CD4-positive, alpha-beta memory T cell (primary cell): ENCODE measurements at places on chromosomes 4 and X.

- DNase-seq: peak; percentile 42
Observed at GRCh38 chr4:118981839-118982381, 93.3 kb downstream of the SYNPO2 start.

- DNase-seq: no peak
Observed at GRCh38 chr4:16707874-16708273, 190.6 kb downstream of the LDB2 start.

DNA sequence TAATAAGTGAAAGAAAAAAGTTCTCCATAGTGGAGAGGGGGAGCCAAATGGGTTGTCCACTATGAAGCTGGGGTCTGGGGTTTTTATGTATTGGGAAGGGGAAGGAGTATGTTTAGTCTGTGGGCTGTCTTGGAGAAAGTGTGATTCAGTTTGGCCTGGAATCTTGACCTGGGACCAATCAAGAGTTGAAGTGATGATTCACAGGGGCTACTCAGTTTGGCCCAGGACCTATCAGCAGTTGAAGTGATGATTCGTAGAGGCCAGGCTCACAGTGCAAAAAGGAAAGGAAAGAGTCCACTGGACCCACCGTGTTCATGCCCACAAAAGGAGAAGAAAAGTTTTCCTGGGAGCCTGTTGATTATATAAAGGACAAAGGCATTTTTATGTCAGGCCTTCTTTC, 47.3 kb upstream of the RAB9B start:
- no peak for DNase-seq

GRCh38 chr4:5719350-5720055, 8.5 kb downstream of the EVC start:
- DNase-seq: no peak

GRCh38 chr4:36255577-36255976, 11.3 kb upstream of the ARAP2 start:
- DNase-seq: peak; percentile 90

DNA sequence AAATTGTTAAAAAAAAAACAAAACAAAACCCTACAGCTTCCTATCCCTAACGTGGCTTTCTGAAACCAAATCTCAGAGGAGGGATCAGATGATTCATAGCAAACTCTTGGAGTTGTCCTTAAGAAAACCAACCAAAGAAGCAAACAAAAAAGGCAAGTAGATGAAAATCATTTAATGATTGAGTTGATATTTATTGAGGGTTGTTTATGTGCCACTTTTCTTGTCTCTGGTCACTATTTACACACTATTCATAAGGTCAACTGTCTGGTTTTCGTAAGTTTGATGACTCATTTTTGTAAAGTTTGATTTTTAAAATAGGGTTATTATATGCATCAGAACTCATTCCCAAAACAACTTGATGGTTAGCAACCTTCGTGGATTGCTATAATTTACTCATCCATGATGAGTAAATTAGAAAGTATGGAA, 133.4 kb downstream of the UNC5C start:
- no peak for DNase-seq

DNA sequence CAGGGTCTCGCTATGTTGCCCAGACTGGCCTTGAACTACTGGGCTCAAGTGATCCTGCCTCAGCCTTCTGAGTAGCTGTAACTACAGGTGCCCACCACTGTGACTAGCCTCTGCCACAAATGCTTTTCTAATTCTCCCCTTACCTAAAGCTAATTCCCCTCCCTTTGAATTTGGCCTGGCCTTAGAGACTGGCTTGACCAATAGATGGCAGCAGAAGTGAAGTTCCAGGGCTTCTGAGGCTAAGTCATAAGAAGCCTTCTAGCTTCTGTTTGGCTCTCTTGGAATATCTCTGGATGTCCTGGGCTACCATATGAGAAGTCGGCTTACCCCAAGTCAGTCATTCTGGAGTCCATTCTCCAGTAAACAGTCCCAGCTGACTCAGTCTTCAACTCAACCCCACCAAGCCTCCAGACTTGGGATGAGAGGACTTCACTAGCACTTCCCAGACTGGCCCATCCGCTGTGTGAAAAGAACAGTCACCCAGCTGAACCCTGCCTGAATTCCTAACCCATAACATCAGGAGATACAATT, 61.0 kb downstream of the HPRT1 start:
- DNase-seq: no peak

DNA sequence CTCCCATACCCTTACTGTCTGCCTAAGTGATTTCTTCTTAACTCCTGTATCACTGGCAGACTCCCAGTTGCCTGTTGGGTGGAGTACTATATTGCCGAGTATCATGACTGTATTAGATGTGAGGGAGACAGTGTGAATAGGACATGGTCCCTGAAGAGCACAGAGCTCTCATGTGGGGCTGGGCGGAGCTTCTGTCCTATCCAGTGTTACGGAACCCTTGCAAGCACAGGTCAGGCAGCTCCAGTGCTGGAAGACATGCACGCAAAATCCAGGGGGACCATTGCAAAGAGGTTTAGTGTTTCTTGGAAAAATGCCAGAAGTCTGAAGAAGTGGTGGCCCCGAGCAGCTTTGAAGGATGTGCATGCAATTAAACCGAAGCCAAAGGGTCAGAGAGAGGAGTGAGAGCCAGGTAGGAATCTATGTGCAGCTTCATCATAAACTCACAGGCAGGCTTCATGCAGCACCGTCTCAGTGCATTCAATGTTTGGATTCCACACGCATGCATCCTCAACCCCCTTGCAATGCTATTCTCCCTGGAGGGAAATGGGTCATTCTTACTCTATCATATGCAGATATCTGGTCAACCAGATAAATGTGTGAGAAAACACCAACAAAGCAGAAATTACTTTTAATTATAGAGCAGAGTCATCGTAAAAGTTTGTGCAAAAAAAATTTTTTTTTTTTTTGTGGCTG, 49.7 kb upstream of the DHRSX start:
- DNase-seq: no peak

DNA sequence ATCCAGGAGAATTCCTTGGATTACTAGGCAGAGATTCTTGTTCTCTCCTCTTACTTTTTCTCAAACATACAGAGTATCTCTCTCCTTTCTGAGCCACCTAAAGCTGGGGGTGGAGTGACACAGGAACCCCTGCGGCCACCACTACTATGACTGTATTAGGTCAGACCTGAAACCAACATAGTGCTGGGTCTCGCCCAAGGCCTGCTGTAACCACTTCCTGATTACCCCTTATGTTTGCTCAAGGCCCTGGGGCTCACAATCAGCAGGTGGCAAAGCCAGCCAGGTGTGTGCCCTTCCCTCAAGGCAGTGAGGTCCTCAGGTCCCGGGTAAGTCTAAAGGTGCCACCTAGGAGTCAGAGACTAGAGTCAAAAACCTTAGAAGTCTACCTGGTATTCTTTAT, 166.4 kb downstream of the PARM1 start:
- no peak for DNase-seq

GRCh38 chr4:165330666-165331065, 3.2 kb downstream of the MSMO1 start:
- no peak for DNase-seq

- DNase-seq: no peak
Observed at GRCh38 chrX:151873096-151873495, 39.6 kb upstream of the MAGEA4 start.

DNA sequence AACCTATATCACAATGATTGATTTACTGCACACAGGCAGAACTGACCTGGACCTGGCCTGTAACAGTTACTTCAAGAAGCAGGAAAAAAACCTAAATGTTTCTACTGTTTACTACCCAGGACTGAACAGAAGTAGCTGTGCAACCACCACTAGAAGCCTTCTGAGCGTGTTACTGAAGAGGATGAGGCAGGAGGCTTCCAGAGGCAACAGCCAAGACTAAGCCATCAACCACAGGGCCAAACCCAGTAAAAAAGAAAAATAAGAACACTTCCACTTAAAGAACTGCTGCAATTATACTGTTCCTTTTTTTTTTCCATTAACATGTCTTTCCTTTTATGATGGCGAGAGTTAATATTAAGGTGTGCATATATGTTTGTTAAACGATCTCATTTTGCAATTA, 29.4 kb upstream of the TTC29 start:
- no peak for DNase-seq

GRCh38 chr4:94371290-94371689, 28.7 kb upstream of the HPGDS start:
- DNase-seq: no peak

- DNase-seq: no peak
Observed at GRCh38 chr4:76459291-76459723, 24.3 kb downstream of the SHROOM3 start.

GRCh38 chrX:10893976-10894375, 217.2 kb upstream of the HCCS start:
- no peak for DNase-seq

GRCh38 chr4:97525236-97525635, 618.0 kb downstream of the STPG2 start:
- DNase-seq: no peak

- DNase-seq: no peak
Observed at GRCh38 chr4:154836513-154836912, 55.4 kb downstream of the RBM46 start.

- DNase-seq: peak; percentile 69
Observed at GRCh38 chrX:119685225-119686066, 7.5 kb downstream of the SEPTIN6 start.

DNA sequence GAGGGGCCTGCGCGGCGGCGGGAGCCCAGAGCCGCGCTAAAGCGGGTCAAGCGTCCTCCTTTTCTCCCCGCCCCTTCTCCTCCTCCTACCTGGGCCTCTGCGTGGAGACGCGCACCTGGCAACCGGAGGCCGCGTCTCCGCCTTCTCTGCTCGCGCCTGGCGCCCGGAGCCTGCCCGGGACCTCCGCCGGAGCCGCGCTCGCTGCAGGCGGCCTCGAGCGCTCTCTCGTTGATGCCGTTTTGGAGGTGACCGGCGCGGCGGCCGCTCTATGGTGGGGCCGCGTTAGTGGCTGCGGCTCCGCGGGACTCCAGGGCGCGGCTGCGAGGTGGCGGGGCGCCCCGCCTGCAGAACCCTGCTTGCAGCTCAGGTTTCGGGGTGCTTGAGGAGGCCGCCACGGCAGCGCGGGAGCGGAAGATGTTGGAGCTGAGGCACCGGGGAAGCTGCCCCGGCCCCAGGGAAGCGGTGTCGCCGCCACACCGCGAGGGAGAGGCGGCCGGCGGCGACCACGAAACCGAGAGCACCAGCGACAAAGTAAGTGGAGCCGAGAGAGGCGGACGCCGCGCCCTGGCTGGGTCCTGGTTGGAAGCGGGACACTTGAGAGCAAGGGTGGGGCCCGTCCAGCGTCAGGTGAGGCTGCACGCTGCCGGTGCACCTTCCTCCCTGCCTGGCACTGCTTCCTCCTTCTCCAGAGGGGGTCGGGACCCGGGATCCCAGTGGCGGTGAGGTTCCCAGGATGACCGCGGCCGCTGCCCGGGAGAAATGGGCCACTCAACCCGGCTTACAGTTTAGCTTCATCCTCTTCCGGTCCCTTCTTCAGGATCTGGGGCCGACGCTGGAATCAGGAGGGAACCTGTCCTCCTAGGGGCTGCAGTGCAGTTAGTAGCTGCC, at the start of gene CDS1:
TSS of gene CDS1 (plus strand) at position 140 of the 888 bp plus-strand sequence. CDS start at position 415, 275 bp downstream.
- no peak for DNase-seq

DNA sequence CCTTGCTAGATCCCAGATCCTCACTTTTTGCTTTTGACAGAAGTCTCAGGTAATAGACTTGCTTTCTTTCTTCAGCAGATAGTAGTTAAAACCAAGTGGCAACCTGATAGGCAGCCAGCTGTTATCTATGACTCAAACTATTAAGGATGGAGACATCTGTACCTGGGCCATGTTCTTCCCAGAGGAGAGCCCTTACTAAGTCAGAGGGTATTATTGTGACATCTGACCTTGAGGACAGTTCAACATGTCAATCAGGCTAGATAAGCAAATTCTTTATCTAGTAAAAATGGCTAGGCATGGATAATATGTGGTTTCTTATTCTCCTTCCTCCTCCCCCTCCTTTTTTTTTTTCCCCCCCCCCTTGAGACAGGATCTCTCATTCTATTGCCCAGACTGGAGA, 39.2 kb downstream of the TRIM2 start:
- DNase-seq: no peak

DNA sequence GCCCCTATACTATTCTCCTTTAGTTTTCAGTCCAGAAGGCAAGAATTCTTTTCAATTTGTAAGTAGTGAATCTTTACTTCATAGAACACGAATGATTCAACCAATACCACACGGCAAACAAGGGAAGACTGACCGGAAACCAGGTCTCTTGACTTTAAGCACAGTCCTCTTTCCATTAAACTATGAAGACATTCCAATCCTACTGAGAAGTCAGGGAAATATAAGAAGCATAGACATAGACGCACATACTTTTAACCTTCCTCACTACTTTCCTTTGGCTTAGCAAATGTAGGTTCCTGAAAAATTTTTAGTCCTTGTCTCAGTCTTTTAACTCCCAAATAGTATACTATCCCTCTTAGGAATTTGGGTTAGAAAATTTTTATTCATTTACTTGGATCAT, 9.1 kb downstream of the CHRDL1 start:
- no peak for DNase-seq

DNA sequence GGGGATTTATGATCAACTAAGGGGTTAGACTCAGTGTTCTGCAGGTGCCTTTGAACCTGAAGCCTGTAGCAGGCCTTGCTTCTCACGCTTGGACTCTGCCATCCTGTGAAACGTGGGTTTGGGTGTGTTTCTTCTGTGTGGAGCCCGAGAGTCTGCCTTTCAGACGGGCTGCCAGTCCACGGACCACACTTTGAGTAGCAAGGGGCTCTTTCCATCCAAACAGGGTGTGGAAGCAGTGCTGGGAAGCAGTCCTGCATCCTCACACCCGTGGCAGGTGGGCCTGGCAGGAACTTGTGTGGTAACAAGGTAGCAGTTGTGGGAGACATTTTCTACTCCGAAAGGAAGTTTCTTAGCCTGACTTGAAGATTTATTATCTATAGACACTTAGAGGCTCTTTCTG, 22.7 kb downstream of the RGS12 start:
- no peak for DNase-seq

- no peak for DNase-seq
Observed at GRCh38 chrX:36961590-36961989, 46.6 kb upstream of the FAM47C start.

GRCh38 chr4:43837171-43837570, 611.4 kb downstream of the KCTD8 start:
- no peak for DNase-seq

GRCh38 chrX:68660746-68661145, 13.3 kb downstream of the STARD8 start:
- DNase-seq: no peak

GRCh38 chr4:74376888-74377483, 12.0 kb downstream of the EREG start:
- no peak for DNase-seq

DNA sequence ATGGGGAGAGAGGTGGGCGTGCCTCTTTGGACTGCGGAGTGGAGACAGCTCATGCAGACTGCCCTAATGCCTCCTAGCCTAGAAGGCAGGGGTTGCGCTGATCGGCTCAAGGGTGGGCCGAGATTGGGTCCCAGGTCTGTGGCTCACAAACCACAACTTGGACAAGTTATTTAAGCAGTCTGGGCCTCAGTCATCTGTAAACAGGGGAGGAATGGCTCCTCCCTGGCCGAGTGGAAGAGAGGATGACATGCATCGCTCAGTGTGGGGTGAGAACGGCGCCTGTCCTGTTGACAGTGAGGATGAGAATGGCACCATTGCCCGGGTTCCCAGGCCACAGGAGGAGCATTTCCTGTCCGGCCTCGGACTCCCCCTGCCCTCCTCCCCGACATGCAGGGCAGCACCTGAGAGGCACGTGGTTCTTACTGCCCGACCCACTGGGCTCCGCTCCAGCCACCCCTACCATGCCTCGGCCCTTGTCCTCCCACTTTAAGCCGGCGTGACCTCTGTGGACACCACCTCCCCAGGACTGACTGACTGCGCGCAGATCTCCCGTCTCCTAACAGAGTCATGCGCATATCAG, 40.3 kb upstream of the GRPEL1 start:
- no peak for DNase-seq
